ENCODE measurements at places on chromosomes 5 and 9. TPM values are rescaled to one million over a fixed set of nuclear protein-coding genes. Genes with fewer than 3 reads are reported as not detected.

The TLR4 gene
- 2.0 TPM for polyA plus RNA-seq

DNA sequence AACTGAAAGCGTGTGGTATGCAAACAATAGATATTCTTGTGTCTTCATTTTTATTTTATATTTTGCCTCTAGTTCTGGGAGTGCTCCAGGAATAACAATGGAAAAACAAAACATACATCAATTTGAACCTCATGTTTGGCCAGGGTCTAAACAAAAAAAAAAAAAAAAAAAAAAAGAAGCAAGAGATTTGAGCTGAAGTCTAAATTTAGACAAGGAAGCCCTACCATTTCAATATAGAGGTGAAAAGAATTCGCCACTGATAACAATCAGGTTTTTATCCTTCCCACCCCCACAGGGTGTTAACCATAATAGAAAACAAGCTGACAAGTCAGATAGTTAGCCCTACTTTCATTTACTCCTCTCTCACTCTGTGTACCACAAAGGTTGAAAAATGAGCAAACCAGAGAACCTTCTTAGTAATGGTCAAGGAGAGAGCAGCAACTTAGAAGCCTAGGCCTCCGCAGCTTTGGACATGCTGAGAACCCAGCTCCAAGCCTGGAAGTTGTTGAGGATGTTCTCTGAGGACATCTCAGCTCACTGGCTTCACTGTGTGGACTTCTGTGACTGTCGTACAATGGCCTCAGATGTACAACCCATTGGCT lies 118.2 kb upstream of the HMHB1 start:
- DNase-seq, result no peak

GRCh38 chr5:113089653-113090335 lies 113.2 kb downstream of the DCP2 start:
- no peak for DNase-seq

DNA sequence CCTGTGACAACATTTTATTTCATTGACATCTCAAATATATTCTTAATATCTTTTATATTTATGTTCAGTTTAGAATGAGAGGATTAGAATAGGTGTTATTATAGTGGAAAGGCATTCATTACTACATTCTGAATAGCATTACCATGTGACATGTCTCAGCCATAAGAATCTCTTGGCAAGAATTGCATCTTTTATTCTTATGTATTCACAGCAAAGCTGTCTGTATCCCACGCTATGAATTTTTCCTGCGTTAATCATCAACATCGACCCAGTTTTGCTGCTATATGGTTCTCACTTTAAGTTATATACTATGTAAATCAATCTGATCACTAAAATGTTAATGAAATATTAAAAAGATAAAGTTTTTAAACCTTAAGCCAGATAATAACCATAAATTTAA lies 248.6 kb downstream of the TMEM232 start:
- DNase-seq, result peak; percentile 82

The PPP2R2B gene
- polyA plus RNA-seq, result 36.2 TPM

All from brain (organoid and tissue), 16 donors.